ENCODE measurements at places on chromosomes 4 and X.

- DNase-seq = peak; percentile 57
Observed at GRCh38 chr4:39032218-39033085, at the start of gene TMEM156. TMEM156 (minus strand) TSS chr4:39032409; CDS start chr4:39032313, 96 bp downstream.

- no peak for DNase-seq
Observed at GRCh38 chr4:139631791-139632190, 33.8 kb upstream of the MGST2 start.

DNA sequence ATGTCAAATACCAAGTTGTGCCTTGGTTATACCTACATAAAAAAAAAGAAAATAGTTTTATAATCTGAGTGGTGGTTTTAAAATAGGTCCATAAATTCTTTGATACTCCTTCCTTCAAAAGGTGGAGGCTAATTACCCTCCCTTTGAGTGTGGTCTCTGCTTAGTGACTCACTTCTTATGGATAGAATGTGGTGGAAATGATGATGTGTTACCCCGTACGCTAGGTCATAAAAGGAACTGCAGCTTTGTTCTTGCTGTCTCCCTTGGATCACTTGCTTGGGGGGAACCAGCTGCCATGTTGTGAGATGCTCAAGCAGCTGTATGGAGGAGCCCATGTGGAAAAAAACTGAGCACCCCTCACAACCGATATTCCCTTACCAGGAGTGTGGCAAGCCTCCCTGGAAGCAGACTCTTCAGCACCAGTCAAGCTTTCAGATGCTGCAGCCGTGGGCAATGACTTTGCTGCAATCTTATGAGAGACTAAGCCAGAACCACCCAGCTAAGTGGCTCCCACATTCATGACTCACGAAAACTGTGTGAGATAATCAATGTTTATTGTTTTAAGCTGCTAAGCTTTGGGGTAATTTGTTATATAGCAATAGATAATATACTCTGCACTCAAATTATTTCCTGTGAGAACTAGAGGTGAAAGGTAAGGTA lies 195.0 kb upstream of the GATB start:
- no peak for DNase-seq

- DNase-seq = no peak
Observed at GRCh38 chrX:51151734-51152133, 180.9 kb upstream of the NUDT10 start.

- no peak for DNase-seq
Observed at GRCh38 chr4:113840861-113841260, 79.3 kb upstream of the CAMK2D start.

DNA sequence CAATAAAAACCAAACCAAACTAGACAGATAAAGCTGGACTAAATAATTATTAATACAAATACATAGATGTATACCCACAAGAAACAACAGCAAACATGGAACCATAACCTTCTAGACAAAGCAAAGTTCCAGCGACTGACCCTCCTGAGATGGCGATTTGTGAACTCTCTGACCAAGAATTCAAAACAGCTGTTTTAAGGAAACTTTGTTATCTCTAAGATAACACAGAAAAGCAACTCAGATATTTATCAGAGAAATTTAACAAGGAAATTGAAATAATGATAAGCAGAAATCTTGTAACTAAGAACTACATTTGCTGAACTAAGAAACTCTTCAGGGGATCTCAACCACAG lies 23.4 kb upstream of the MTHFD2L start:
- no peak for DNase-seq

- DNase-seq = no peak
Observed at GRCh38 chrX:126820700-126821420, 1.3 kb downstream of the PRR32 start.

GRCh38 chr4:177285953-177286352 lies 23.7 kb upstream of the NEIL3 start:
- DNase-seq = no peak

Data from pons (tissue), 1 donor.